ENCODE measurements at places on chromosomes 11 and 22. TPM values are rescaled to one million over a fixed set of nuclear protein-coding genes. Genes with fewer than 3 reads are reported as not detected.

DNA sequence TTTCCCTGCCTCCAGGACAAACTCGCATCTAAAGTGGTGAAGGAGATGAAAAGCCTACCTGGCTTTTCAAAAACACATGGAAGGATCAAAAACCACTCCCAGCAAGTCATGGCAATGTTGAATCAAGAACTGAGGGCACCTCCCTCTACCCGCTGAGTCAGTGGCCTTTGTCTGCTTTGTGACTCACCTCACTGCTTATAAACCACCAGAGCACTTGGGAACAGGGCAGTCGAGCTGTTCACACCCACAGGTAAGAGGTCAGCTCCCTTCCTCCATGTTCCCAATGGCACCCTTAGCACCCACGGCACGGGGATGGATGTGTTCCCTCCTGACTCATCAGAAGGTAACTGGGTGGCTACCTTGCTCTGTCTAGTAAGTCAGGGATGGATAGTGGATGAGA lies 21.7 kb downstream of the TENM4 start:
- DNase-seq, result no peak

- DNase-seq, result no peak
Measured at GRCh38 chr11:76269661-76270261, 63.5 kb upstream of the WNT11 start.

- DNase-seq, result no peak
Measured at GRCh38 chr11:78033040-78033439, 10.0 kb upstream of the KCTD14 start.

DNA sequence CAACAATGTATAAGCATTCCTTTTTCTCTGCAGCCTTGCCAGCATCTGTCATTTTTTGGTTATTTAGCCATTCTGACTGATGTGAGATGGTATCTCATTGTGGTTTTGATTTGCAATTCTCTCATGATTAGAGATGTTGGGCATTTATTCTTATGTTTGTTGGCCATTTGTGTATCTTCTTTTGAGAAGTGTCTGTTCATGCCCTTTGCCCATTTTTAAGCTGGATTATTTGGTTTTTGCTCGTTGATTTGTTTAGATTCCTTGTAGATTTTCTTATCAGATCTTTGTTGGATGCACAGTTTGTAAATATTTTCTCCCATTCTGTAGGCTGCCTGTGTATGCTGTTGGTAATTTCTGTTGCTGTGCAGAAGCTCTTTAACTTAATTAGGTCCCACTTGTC lies 259.6 kb upstream of the SESN3 start:
- no peak for DNase-seq

DNA sequence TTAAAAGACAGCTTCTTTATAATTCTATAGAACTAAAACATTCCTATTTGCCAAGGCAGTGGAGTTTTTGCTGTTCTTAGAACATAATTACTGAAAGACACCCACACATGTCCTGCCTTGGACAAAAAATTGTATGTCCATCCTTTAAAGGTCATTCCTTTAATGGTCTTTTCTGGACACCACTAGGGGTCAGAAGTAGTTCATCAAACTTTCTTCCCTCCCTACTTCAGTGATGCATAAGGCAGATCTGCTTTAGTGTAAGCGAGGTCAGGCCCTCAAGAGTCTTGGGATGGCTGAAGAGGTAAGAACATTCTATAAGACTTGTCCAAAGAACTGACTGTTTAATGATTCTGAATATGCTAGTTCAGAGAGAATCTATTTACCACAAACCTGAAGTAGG lies 4.3 kb upstream of the OR51V1 start:
- no peak for DNase-seq

- DNase-seq, result no peak
Measured at GRCh38 chr22:47276450-47276820, 514.0 kb downstream of the TBC1D22A start.

- no peak for DNase-seq
Measured at GRCh38 chr11:32161293-32161692, 70.4 kb downstream of the RCN1 start.

DNA sequence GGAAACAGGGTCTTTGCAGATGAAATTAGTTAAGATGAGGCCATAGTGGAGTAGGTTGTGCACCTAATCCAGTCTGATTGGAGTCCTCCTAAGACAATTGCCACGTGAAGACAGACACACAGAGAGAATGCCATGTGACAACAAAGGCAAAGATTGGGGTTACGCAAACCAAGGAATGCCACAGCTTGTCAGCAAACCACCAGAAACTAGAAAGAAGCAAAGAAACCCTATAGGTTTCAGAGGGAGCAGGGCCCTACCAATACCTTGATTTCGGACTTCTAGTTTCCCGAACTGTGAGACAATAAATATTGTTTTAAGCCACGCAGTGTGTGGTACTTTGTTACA lies 8.2 kb upstream of the LAYN start:
- DNase-seq, result no peak

GRCh38 chr11:503179-503981 lies 3.7 kb downstream of the RNH1 start:
- no peak for DNase-seq

GRCh38 chr22:19092725-19093124 lies 29.5 kb downstream of the DGCR2 start:
- no peak for DNase-seq

- DNase-seq, result no peak
Measured at GRCh38 chr11:40401132-40401853, 1058.2 kb downstream of the LRRC4C start.

The RPL3 gene
- 3,023 TPM for polyA plus RNA-seq

The ANO1 gene
- 14.9 TPM for polyA plus RNA-seq

The NFRKB gene
- 31.2 TPM for polyA plus RNA-seq

The CD3E gene
- 0.32 TPM for polyA plus RNA-seq

The CBLIF gene
- not detected for polyA plus RNA-seq

The LDHAL6A gene
- 1.1 TPM for polyA plus RNA-seq

The NNMT gene
- polyA plus RNA-seq, result 0.27 TPM

Data from left renal pelvis (tissue), 4 donors.